MM.1S (cell line): ENCODE measurements at places on chromosomes 16 and 17.

GRCh38 chr16:35743101-35743692, 2283.8 kb downstream of the TP53TG3F start:
- no peak overlapping the region for H3K4me3 ChIP-seq
- no peak overlapping the region for H3K27ac ChIP-seq
- H3K27me3 ChIP-seq, result no peaks in the 10 kb centered on the region

DNA sequence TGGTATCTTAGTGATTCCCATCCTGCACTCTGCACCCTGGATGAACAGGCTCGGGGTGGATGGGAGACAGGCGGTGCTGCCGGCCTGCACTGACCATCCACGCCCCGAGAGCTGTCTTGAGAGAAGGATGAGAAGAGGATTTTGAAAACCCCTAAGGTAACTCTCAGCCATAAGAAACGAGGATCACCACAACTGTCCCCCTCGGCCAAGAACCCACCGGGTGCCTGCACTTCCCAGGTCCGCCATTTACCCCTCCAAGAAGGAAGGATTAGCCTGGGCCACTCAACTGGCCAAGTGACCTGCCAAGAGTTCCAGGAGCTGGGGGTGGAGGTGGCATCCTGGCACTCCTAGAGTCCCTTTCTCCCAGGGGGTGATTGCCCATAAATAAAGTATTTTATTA, 302.4 kb upstream of the TNRC6C start:
- no peak overlapping the region for H3K4me3 ChIP-seq
- peaks cover 12% of the 10 kb centered on the region for H3K4me1 ChIP-seq
- no peaks in the 10 kb centered on the region for H3K36me3 ChIP-seq
- H3K27me3 ChIP-seq, result no peaks in the 10 kb centered on the region

GRCh38 chr17:81841866-81842265, 7.0 kb upstream of the PPP1R27 start:
- peaks cover 11% of the 10 kb centered on the region; the same call in 1 of the 2 replicates for H3K36me3 ChIP-seq
- H3K4me3 ChIP-seq, result no peak overlapping the region
- no peaks in the 10 kb centered on the region; the same call in 1 of the 2 replicates for H3K27me3 ChIP-seq
- H3K4me1 ChIP-seq, result no peaks in the 10 kb centered on the region

DNA sequence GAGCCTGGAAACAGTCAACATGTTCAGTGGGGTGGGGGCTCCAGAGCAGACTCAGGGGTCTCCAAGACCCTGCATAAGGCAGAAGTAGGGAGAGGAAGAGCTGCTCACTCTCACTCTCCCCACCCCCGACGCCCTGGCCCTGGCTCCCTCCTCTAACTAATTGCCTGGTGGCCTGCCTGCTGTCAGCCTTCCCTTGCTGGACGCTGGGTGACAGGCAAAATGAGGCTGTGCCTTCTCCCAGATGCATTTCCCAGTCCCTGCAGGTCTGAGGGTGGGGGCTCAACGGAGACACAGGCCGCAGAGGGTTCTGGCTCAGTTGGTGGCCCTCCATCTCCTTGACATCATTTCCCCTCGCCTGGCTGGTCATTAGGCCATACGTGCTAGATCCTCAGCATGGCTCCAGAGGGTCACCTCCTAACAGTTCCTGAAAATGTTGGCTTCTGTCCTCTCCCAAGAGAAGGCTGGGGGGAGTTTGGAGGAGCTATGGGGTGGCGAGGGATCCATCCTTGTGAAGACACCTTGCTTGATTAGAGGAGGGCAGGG, 1.4 kb downstream of the FMNL1 start:
- H3K4me3 ChIP-seq, result peak overlapping the region; percentile 98
- peak overlapping the region; percentile 99 for H3K27ac ChIP-seq
- H3K4me1 ChIP-seq, result peaks cover 46% of the 10 kb centered on the region
- DNase-seq, result peak; percentile 20
- H3K36me3 ChIP-seq, result no peaks in the 10 kb centered on the region

DNA sequence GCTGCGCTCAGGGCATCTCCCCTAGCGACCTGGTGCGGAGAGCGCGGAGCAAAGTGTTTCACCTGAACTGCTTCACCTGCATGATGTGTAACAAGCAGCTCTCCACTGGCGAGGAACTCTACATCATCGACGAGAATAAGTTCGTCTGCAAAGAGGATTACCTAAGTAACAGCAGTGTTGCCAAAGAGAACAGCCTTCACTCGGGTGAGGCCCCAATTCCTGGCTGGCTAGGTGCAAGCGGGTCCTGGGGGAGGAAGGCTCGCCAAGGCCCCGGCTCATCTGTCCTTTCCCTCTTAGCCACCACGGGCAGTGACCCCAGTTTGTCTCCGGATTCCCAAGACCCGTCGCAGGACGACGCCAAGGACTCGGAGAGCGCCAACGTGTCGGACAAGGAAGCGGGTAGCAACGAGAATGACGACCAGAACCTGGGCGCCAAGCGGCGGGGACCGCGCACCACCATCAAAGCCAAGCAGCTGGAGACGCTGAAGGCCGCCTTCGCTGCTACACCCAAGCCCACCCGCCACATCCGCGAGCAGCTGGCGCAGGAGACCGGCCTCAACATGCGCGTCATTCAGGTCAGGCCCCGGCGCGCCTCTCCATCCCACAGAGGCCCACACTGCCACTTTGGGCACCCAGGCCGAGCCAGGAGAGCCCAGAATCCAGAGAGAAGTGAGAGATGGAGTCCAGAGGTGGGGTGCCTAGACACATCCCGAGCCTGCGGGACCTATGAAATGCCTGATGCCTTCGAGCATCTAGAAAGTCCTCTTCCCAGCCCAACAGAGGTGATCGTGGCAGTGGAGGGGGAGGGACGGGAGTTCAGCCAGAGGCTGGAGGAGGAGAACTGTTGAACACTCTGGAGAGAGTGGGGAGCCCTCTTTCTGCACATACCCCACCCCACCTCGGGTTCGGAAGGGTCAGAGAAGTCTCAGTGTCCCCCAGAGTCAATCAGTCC, 3.3 kb downstream of the LHX1 start:
- no peaks in the 10 kb centered on the region for H3K4me1 ChIP-seq
- no peak overlapping the region for H3K4me3 ChIP-seq
- no peak for DNase-seq
- H3K27me3 ChIP-seq, result peaks cover 98% of the 10 kb centered on the region
- H3K36me3 ChIP-seq, result no peaks in the 10 kb centered on the region

GRCh38 chr17:78819806-78820792, 20.5 kb downstream of the USP36 start:
- no peaks in the 10 kb centered on the region for H3K27me3 ChIP-seq
- no peak for DNase-seq
- no peak overlapping the region for H3K4me3 ChIP-seq

- H3K4me1 ChIP-seq, result no peaks in the 10 kb centered on the region
- H3K4me3 ChIP-seq, result no peak overlapping the region
- H3K27ac ChIP-seq, result no peak overlapping the region
- no peaks in the 10 kb centered on the region for H3K36me3 ChIP-seq
Measured at GRCh38 chr17:282000-282911, 70.4 kb downstream of the RPH3AL start.

- H3K36me3 ChIP-seq, result no peaks in the 10 kb centered on the region
- no peak overlapping the region for H3K4me3 ChIP-seq
- no peak for DNase-seq
- H3K4me1 ChIP-seq, result no peaks in the 10 kb centered on the region
- H3K27ac ChIP-seq, result no peak overlapping the region
Measured at GRCh38 chr17:42969001-42969581, 4.8 kb upstream of the AARSD1 start.

DNA sequence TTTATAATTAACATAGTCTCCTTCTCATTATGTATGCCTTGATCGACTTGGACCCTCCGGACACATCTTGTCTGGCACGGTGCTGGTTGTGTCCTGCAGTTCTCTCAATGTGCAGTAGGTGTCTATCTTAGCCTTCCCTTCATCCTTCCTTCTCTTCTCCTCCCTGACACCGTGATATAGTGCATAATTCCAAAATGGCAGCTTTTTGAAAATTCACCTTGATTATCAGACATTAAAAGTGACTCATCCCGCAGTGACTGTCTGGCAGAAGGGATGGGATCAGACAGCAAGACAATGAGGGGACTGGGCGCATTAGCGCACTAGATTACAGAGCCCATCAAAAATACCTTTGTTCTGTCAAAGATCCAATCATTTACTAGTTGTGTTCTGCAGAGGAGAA, 70.0 kb upstream of the PMFBP1 start:
- DNase-seq, result peak; percentile 31
- H3K36me3 ChIP-seq, result no peaks in the 10 kb centered on the region
- H3K4me3 ChIP-seq, result no peak overlapping the region

DNA sequence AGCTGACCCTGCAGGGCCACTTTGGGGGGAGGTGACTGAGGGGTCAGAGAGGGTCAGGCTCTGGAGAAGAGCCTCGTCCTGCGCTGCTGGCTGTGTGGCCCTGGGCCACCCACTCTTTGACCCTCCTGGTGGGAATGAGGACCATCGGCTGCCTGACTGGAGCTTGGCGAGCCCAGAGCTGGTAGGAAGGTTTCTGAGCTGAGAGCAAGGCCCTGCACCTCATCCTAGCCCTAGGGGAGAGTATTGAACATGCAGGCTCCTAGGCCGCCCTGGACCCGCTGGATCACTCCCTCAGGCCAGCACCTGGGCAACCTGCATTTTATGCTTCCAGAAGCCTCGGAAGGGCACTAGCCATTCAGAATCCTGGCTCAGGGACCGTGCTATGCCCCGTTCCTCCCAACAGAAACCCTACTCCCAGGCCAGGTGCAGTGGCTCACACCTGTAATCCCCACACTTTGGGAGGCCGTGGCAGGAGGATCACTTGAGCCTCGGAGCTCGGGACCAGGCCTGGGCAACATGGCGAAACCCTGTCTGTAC, 14.5 kb downstream of the MAP2K3 start:
- H3K27ac ChIP-seq, result no peak overlapping the region
- H3K4me3 ChIP-seq, result no peak overlapping the region
- H3K27me3 ChIP-seq, result no peaks in the 10 kb centered on the region

GRCh38 chr17:45384047-45384788, 48.5 kb downstream of the ARHGAP27 start:
- no peaks in the 10 kb centered on the region for H3K36me3 ChIP-seq
- H3K4me1 ChIP-seq, result peaks cover 12% of the 10 kb centered on the region
- no peaks in the 10 kb centered on the region for H3K27me3 ChIP-seq
- H3K4me3 ChIP-seq, result no peak overlapping the region
- no peak for DNase-seq

- H3K4me1 ChIP-seq, result no peaks in the 10 kb centered on the region
- H3K4me3 ChIP-seq, result no peak overlapping the region
- no peaks in the 10 kb centered on the region for H3K27me3 ChIP-seq
- no peak for DNase-seq
- no peaks in the 10 kb centered on the region for H3K36me3 ChIP-seq
Measured at GRCh38 chr17:1030684-1031532, 34.0 kb downstream of the TIMM22 start.
